Esophagus squamous epithelium (tissue), 5 donors: ENCODE measurements at places on chromosomes 7 and 10.

DNA sequence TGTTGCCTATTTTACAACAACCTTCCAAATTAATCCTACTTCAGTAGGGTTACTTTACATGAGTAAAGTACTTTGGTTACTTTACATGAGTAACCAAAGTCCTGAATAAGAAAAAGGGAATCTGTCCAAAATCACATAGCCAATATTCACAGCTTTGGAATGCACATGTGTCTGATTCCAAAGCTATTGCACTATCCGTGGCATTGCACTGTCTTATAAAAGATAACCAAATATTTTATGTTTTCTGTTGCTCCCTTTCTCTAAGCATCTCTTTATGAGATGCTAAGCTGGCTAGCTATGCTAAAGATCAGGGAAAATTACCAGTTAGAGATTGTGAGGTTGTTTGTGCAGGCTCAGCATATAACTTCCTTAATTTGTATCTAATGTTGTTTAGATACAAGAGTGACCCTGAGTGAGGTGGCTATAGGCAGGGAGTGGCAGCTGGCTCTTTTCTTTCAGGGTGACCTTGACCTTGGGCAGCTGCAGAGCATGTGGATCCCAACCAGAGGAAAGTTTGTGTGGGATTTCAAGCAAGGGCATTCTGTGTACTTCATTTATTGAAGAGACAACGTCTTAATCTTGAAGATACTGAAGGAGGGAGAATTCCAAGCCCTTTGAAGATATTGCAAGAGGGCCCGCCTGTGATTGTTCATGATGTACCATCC, 366.1 kb upstream of the ANKRD30A start:
- DNase-seq = no peak

DNA sequence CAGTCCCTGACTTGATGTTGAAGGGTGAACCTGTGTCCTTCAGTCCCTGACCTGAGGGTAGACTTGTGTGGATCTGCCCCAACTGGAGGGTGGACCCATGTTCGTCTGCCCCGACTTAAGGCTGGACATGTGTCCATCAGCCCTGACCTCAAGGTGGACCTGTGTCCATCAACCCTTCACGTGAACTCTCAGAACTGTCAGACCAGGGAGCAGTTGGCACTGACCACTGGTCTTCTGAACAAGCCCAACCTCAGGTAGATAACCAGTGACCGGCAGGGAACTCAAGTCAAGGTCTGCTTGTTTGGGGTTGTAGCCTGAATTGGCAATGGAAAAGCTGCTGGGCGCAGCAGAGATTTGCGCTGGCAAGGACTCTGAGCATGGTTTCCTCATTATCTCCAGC, 96.5 kb downstream of the ADCY1 start:
- DNase-seq = no peak

DNA sequence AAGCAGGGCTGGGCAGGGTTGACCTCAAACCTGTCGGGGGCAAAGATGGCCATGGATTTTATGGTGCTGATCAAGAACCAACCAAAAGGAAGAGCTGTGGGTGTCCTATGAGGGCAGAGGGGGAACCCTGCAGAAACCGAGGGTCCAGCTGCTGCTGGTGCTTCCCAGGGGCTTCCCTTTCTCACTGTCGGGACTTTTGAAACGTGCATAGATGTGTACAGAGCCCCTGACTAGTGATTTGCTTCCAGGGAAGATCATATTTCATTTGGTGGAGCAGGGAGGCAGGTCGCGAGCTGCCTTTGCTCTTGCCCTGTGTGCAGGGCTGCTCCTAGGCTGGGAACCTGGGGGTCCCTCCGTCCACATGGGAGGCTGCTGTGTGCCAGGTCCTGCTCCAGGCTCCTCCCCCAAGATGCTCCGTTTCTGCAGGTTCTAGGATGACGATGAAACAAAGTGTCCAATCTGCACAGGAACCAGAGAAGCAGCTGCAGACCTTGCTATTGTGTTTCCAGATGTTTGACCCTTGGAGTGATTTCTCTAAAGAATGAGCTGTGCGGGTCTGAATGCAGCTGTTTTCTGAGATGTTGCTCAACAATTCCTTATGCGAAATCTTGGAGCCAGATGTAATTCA, 9.4 kb upstream of the INPP5A start:
- no peak for DNase-seq

DNA sequence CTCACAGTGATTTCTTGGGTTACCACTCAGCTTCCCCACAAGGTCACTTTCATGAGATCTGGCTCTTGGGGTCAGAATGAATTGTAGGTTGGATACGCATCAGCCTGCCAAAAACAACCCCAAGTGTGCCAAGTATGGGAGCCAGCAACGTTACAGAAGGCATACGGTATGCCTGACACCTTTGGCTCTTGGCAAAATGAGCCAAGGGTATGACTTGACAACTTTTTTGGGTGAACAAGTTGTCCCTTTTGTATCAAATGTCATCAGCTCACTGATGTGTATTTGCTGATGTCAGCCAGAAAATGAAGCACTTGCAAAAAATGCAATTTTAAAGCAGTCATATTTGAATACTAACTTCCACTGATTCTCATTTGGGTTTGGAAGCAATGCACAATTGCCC, 168.4 kb downstream of the CACNB2 start:
- no peak for DNase-seq

DNA sequence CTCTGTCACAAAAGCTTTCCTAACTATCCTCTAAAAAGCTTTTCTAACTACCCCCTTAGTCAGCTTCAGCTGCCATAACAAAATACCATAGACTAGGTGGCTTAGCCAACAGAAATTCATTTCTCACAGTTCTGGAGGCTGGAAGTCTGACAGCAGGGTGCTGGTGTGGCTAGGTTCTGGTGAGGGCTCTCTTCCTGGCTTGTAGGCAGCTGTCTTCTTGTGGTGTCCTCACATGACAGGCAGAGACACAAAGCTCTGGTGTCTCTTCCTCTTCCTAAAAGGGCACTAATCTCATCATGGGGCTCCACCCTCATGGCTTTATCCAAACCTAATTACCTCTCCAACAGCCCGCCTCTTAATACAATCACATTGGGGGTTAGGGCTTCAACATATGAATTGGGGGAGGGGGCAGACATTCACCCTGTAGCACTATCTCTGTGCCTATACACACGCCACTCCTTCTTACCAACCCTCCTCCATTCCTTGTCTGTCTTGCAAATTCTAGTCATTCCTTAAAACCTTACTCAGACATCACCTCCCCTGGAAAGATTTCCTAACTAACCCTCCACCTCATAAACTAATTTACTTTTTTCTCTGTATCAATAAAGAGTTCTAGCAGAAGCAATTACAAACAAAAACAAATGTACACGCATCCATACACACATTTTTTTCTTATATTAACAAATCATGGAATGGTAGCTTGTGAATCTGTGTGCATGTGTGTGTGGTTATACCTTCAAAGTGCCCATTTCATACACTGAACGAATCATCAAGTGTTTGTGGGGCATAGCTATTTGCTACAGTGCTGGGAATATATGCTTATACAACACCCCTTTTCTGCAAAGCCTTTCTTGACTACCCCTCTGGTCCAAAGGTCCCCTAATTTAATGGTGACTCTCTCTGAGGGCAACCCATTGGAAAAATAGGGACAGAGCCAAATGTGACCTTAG, 26.4 kb downstream of the RHOBTB1 start:
- DNase-seq = no peak

- no peak for DNase-seq
Observed at GRCh38 chr7:145431834-145432233, 596.0 kb upstream of the TPK1 start.

GRCh38 chr10:97427571-97428179, 1.7 kb downstream of the PGAM1 start:
- DNase-seq = no peak

GRCh38 chr7:100799037-100799896, 28.1 kb downstream of the EPHB4 start:
- no peak for DNase-seq

GRCh38 chr10:76901701-76902100, 735.9 kb downstream of the KCNMA1 start:
- DNase-seq = no peak

DNA sequence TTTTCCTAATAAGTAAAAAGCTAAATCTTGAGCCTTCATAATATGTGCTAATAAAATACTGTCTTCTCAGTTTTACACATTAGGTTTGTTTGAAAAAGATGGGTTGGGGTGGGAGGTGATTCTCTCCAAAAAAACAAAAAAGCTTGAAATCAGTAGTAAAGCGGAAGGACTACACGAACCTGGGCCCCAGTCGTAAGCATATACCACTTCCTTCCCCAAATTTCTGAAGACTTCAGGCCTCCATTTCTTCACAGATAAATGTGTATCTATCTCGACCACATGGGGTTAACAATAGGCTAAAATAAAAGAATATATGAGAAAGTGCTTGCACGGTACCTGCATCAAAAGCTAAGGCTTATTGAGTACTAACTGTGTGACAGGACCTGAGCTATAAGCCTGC, 51.6 kb upstream of the PAX2 start:
- no peak for DNase-seq

DNA sequence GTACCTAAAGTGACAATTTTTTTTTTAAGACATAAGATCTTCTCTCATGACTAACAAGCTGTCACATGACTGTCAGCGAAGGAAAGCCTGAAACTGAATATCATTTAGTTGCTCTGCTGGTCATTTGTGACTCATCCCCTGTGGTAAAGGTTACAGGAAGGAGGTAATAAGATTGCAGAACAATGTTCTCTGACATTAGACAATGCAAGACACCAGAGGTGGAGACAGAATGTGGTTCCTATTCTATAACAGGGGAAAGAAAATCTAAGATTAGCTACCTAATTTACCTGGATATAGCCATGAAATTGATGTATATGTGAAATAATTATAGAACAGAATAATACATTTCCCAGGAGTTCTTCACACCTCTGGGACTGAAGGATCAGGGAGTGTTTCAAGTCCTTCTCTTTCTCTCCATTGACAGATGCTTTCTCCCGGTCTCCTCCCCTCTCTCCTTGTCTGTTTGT, 47.7 kb downstream of the LRGUK start:
- DNase-seq = no peak

DNA sequence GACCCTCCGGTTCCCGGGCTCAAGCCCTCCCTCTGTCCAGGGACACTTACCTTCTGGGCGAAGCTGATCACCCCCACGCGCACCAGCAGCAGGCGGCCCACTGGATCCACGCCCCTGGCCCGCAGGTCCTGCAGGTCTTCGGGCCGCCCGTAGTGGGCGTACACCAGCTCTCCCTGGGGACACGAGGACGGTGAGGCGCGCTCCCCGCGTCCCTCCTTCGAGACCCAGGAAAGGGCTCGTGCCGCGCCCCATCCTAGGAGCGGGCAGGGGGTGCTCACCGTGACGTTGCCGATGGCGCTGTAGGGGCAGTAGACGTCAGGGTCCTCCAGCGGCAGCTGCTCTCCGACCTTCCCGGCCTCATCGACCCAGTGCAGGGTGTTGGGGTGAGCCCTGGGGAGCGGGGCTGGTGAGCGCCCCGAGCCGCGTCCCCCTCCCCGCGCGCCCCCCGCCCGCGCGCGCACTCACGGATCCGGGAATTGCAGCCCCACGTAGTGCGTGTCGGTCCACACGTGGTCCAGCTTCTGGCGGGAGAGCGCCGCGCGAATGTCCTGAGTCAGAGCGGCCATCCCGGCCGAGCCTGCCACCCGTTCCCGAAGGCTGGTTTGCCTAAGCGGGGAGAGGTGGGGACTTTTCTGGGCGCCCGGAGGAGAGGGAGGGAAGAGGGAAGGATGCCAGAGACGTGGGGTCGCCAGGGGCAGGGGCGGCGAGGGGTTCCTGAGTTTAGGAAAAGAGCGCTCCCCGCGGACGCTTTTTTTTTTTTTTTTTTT, 8.2 kb downstream of the TFR2 start:
- no peak for DNase-seq

DNA sequence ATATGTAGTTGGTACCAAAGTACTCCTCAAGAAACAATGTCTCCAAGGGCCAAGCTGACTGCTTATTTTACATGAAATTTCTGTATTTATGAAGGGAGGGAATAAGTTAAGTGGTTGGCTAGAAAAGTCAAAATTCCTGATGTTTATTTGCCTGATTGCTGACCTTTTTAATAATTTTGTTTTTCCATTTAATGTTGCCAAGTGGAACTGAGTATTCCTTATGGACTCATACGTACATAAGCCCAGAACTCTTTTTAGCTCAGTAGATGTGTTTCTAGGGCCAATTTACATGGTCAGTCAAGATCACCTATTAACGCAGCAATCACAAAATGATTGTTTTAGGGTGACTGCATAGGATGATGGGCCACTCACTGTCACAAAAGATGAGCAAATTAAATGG, 78.3 kb upstream of the FZD8 start:
- no peak for DNase-seq

- DNase-seq = no peak
Observed at GRCh38 chr7:112982441-112983063, 104.1 kb downstream of the GPR85 start.

DNA sequence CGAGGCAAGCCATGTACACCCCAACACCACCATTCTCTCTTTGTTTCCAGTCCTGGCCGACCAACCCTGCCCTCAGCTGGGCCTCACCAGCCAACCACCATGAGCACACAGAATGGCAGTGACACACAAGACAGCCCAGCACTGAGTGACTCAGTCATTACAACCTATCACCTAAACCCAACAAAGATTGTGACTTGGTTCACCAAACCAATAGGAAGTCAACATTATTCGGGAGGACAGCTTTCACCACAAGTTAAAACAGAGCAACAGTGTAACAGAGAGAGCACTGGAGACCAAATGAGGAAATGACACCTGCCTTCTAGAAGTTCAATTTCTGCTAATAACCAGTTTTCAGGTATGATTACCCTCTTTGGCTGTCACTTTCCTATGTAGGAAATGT, 72.1 kb downstream of the DNMBP start:
- DNase-seq = no peak

GRCh38 chr10:55629793-55630490, 731.1 kb downstream of the ZWINT start:
- no peak for DNase-seq

GRCh38 chr7:138370956-138371355, 89.1 kb upstream of the TRIM24 start:
- DNase-seq = no peak

DNA sequence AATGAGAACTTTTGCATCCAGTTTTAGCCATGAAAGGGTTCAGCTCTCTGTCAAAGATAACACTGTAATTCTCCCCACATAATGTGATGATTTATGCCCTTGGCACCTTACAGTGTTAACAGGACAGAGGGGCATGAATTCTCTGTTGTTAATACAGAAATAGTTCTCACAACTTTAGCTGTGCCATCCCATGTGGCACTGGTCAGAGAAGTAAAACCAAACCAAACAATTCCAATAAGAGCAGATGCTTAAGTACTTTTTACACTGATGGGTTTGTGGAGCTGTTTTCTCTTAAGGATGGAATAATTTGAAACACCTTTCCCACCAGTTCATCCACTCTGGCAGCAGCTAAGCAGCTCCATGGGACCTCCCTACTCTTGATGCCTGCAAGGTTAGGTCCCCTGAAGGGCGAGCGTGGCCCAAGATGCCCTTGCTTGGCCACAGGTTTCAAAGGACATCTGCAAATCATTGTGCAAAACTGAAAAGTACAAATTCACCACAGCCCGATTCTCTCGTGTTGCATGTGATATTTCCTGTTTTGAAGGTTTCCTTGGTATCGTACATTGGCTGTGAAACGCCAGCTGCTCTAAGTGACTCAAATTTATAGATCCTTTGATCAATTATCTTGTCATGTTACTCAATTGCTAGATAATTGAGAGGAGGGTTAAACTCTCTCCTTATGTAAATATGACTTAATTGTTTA, 82.5 kb upstream of the CREB5 start:
- no peak for DNase-seq

- no peak for DNase-seq
Observed at GRCh38 chr7:74452748-74453321, 871 bp upstream of the GTF2IRD1 start.
